ENCODE measurements at places on chromosomes 6 and 20.

- DNase-seq, result no peak
These were observed 27.9 kb downstream of the ZNF334 start for GRCh38 chr20:46485431-46485830.

DNA sequence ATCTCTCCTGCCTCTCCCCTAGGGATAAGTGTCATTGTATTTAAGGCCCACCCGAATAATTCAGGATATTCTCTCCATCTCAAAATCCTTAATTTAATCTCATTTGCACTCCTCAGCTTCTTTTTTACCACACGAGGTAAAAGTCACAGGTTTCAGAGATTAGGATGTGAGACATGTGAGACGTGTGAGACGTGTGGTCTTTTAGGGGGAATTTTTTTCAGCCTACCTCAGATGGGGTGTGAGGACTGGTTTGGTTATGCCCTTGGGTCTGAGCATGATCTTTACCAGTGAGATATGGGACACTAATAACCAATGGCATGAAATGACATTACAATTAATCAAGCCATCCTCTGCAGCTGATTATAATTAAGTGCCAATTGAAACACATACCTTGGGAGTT is 324.2 kb downstream of the BMP2 start:
- DNase-seq, result no peak

GRCh38 chr6:43671801-43672690 is 15.5 kb downstream of the MRPS18A start:
- DNase-seq, result no peak

- DNase-seq, result no peak
These were observed 545 bp upstream of the ASCC3 start for GRCh38 chr6:100881707-100882040.

DNA sequence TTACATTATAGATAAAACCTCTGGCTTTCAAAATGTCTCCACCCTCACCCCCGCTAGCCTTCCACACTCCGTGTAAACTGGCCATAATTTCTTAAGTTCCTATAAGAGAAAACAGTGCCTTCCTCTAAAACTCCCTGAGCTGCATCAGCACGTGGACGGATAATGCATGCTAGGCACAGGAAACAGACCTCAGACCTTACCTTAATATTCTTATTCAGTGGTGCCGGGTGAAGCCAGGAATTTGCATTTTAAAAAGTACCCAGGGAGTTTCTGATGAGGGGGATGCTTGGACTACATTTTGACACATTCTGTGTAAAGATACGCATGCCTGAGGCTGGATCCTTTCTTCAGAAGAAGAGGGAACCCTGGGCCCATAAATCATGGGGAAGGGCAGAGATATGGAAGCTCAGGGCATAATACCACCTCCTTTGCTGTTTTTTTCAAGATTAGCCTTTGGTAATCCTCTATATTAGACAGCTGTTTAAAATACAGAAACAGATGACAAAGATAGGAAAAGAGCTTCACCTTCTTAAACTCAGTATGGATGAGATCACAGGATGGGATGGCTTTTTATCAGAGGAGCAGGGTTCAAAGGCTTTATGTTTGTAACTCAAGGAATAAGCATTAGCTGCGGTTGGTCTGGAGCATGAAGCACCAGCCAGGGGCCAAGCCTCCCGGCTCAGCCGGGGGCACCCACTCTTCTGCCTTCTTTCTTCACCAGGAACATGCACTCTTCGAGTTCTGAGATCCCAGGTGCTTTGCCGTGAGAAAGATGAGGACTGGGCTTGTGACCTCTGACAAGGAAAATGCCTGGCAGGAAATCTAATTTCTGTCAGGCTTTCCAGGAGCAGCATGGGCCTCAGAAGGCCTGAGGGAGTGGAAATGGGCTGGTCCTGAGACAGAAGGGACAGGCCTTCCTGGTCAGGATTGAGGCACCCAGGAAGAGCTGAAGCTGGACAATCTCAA is 218.1 kb upstream of the SOX4 start:
- no peak for DNase-seq

- no peak for DNase-seq
These were observed 3.8 kb downstream of the EZR start for GRCh38 chr6:158815379-158815724.
